CD4-positive, alpha-beta T cell treated with Interleukin-17A for 4 hours (primary cell): ENCODE measurements at places on chromosomes 11 and 22.

- DNase-seq, result no peak
Observed at GRCh38 chr11:98600786-98601773, 419.7 kb upstream of the CNTN5 start.

- DNase-seq, result peak; percentile 92
Observed at GRCh38 chr22:49838771-49839717, 11.4 kb upstream of the BRD1 start.

- DNase-seq, result no peak
Observed at GRCh38 chr11:44000731-44001130, 47.0 kb upstream of the ACCSL start.

- no peak for DNase-seq
Observed at GRCh38 chr11:75925785-75926164, 110.8 kb downstream of the UVRAG start.

GRCh38 chr22:23033116-23033905 lies 37.0 kb upstream of the GNAZ start:
- DNase-seq, result no peak

DNA sequence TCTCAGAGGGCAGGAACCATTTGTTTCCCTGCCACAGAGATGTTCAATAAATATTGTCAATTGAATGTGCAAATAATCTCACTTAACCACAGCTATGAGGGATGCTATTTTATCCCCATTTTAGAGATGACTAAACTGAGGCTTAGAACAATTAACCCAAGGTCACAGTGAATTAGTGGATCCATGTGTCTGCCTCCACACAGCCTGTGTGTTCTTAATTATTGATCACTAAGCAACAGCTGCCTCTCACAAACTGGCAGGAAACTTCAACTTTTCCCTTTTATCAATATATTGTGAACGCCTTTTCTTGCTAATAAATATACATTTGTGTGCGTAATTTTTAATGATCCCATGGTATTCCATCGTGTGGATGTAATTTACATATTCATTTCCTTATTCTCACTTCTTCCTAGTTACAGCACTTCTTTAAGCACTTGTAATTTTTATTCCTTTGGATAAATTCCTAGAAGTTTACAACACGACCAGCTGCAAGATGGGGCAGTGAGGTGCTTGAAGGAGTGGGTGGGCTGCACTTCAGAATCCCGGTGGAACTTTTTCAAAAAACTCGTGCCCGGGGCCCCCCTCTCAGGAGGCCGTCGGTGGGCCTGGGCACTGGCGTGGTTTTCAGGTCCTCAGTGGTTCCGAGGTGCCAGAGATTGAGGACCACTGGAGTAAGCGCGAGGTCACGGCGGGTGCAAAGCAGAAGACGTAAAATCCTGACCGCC lies 915 bp upstream of the SREBF2 start:
- DNase-seq, result no peak

DNA sequence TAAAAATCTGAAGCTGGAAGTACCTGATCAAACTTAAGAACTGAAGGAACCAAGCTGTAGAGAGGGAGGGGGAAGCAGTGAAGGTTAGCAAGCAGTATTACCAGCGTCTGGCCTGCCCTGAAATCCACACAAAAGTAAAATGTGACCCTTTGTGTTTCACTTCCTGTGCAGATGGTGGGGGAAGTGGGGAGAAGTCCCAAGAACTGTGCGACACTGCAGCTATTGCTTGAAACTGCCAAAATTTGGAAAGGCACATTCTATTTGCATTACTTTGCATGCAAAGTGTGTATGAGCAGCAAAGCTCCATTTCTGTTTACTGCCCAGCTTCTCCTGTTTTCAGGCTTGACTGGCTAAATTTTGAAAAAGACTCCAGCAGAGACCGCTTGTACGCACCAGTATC lies 72.1 kb upstream of the BMAL1 start:
- DNase-seq, result no peak

GRCh38 chr11:44915621-44916020 lies 35.1 kb downstream of the TP53I11 start:
- DNase-seq, result no peak

DNA sequence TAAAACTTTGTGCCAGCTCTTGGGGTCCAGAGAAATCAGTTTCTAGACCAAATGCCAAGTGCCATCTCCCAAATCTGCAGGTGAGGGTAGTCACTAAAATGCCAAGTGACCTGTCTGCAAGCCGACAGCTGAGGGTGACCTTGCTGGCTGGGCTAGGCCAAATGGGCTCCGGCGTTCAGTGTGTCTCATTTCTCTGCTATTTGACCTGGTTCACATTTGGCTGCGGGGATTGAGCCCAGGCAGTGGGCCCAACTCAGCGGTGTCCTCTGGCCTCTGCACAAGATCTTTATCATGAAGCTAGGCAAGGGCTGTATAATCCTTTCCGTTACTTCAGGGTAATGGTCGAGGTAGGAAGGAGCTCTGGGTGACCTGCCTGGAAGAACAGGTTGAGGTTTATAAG lies 87.5 kb downstream of the SNX19 start:
- DNase-seq, result no peak

DNA sequence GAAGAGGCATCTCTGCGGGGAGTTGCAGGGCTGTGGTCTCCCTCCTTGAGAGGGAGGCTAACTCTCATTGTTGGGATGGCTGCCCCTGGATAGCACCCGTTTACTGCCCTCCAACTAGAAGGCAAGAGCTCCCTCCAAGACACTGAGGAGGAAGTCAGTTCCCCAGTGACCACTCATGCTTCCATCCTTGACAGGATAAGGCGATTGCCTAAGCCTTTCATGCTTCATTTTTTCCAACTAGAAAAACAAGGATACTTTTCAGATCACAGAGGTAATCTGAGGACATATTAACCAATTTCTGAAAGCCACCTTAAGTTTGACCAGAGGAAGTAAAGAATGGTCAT lies 186.6 kb downstream of the MAML2 start:
- DNase-seq, result no peak

DNA sequence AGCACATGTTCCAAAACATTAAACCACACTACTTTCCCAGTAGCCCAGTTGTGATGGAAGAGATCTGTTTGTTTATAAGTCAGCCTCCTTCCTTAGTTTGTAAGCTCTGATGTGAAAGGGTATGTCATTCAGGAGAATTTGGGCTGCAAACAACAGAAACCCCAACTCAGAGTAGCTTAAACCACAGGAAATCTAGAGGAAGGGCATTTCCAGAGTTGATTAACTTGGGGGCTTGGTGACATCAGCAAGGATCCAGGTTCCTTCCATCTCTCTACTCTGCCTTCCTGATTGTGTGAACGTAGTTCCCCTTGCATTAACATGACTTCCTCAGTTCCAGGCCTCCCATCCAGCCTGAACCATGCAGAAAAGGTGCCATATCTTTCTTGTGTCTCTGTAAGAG lies 6.5 kb upstream of the FJX1 start:
- DNase-seq, result no peak

GRCh38 chr11:45513821-45514340 lies 151.5 kb downstream of the CHST1 start:
- no peak for DNase-seq

DNA sequence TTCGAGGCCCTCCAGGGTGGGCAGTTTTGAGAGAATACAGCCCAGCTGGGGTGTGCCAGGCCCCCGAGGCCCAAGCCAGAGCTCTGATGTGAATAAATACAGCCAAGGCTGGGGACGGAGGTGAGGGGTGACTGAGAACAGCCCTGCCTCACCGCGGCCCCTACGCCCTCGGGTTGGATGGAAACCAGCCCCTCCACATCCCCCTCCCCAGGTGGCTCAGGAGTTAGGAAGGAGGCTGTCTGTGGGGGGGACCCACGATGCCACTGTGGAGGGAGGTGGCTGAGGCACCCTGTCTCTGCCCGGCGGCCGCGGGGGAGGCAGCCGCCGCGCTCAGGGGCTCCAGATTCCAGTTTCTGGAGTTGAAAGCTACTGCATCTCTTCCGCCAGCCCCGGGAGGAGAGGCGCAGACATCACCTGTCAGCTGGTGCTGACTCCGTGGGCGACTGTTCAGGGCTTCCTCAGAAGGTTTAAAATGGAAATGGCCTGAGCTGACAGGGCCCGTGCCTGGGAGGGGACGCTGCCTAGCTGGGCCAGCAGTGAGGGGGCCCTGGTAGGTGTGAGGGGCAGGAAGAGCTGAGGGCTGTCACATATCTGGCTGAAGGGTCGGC lies 1.4 kb downstream of the FLRT1 start:
- no peak for DNase-seq

- no peak for DNase-seq
Observed at GRCh38 chr11:92424281-92424680, 199.7 kb downstream of the FAT3 start.

GRCh38 chr11:126658306-126659056 lies 303.0 kb downstream of the ST3GAL4 start:
- no peak for DNase-seq

GRCh38 chr22:48734961-48735360 lies 1092.7 kb downstream of the BRD1 start:
- DNase-seq, result no peak

- DNase-seq, result no peak
Observed at GRCh38 chr11:31884080-31884479, 73.0 kb upstream of the PAX6 start.

GRCh38 chr11:128697645-128698174 lies 3.8 kb downstream of the FLI1 start:
- DNase-seq, result no peak

- peak; percentile 81 for DNase-seq
Observed at GRCh38 chr11:13486926-13487660, 8.7 kb downstream of the PTH start.

DNA sequence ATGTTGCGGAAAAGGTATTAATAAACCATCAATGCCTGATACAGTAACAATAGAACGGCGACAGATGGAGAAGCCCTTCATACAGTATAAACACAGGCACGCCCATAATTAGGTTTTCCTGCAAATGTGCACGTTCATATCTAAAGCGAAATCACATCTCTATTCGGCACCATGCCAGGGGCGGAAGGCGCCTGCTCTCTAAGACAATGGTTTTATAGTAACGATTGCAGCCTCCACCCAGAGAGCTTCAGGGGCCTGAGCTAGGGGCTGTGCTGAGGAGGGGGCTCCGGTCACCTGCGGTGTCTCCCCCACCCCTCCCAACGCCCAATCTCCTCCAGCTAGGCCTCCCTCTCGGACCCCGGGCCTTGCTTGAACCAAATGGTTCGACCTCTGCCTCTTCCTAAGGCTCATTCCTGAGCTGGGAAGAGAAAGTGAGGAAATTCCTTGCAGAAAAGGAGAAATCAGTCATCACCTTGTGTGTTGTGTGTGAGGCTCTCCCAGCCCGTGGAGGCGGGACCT lies 9.6 kb downstream of the KRTAP5-5 start:
- DNase-seq, result peak; percentile 27

DNA sequence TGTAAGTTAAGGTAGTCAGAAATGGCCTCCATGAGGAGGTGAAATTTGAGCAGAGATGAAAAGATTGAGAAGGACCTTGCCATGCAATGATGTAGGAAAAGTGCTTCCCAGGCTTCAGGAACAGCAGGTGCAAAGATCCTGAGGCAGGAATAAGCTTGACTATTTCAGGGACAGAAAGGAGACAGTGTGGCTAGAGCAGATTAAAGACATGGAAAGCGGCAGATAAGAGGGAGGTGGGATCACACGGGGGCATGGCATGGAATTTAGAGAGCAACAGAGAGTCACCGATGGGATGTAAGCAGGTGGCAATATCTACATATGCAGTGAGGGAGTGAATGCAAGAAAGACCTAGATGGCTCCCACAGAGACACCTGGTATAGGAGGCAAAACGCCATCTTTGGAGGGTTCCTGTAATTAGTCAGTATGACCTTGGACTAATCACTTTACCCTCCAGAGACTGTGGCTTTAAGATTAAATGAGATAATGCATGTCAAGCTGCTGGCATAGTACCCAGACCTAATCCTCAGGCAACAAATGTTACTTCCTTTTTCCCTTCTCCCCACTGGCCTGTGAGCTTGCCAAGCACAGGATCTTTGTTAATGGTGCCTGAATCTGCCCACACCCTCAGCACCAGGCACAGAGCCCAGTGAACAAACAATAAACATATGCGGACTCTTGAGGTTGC lies 24.6 kb upstream of the ACER3 start:
- DNase-seq, result no peak

DNA sequence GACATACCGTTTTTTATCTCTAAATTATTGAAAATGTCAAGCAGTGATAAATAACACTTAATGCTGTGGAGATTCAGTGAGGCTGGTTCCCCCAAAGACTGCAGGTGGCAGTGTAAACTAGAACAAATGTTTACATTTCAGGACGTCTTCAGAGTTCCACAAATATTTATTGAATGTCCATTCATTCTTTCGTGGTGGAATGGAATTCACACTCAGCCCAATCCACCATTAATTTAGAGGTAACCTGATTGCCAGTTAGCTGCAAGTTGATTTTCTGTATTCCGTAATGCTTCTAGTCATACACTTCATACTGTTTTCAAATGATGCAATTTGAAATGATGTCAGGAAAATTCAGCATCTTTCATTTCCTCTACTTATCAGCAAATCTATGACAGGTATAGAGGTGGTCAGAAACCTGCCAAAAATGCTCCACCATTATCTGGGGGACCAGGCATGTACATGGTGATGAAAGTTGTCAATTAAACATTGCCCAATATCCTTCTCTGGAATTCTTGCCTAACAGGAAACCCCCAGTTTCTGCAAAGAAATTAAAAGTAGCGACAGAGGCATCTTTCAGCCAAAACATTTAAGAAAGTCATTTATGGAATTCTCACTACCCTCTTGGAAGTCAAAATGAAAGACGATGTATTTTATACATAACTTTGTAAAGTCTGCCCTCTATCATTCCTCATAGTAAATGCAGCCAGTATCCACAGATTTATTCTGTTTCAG lies 94.3 kb upstream of the BMAL1 start:
- DNase-seq, result peak; percentile 28

GRCh38 chr11:107898270-107898669 lies 30.0 kb upstream of the RAB39A start:
- DNase-seq, result peak; percentile 7
